ENCODE measurements at places on chromosomes 6 and 20. TPM values are rescaled to one million over a fixed set of nuclear protein-coding genes. Genes with fewer than 3 reads are reported as not detected.
A peak's percentile ranks its signal among the peaks of the same experiment; 100 is the strongest.

GRCh38 chr6:34536251-34536958, 19.7 kb downstream of the SPDEF start:
- H3K27me3 ChIP-seq = no peaks in the 10 kb centered on the region
- no peaks in the 10 kb centered on the region for H3K36me3 ChIP-seq
- no peak overlapping the region for H3K4me3 ChIP-seq
- H3K27ac ChIP-seq = no peak overlapping the region
- H3K4me1 ChIP-seq = no peaks in the 10 kb centered on the region
- DNase-seq = no peak

DNA sequence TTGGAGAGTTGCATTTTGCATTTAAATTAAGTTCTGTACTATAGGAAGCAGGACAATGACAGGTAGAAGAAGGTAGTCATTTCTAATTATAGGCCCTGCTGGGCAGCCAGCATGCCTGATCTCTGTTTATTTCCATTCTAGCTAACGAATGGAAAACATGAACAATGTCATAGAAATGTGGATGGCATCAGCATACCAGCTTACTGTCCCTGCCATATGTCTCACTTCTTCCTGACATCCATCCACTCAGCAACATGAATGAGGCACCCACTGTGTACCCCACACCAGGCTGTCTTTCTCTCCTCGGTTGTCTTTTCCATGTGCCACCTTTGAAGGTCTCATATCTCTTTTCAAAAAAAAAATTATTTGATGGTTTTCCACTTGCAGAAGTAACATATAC, 11.1 kb downstream of the ADTRP start:
- H3K4me1 ChIP-seq = peaks cover 71% of the 10 kb centered on the region
- H3K36me3 ChIP-seq = no peaks in the 10 kb centered on the region
- no peak overlapping the region for H3K4me3 ChIP-seq
- peak overlapping the region; percentile 100 for H3K27ac ChIP-seq

The ARFGEF3 gene
- polyA plus RNA-seq = 0.14 TPM

The COL12A1 gene
- 96.9 TPM for polyA plus RNA-seq

The NEURL2 gene
- polyA plus RNA-seq = 0.97 TPM
